ENCODE measurements at places on chromosomes 11 and 22.
A peak's percentile ranks its signal among the peaks of the same experiment; 100 is the strongest.

- DNase-seq: no peak
These were observed 57.8 kb upstream of the RCN1 start for GRCh38 chr11:32033067-32033466.

- no peak for DNase-seq
These were observed 5.5 kb downstream of the SEPTIN3 start for GRCh38 chr22:41974691-41975290.

- no peak for DNase-seq
These were observed 1.6 kb upstream of the OR5M3 start for GRCh38 chr11:56474729-56475235.

DNA sequence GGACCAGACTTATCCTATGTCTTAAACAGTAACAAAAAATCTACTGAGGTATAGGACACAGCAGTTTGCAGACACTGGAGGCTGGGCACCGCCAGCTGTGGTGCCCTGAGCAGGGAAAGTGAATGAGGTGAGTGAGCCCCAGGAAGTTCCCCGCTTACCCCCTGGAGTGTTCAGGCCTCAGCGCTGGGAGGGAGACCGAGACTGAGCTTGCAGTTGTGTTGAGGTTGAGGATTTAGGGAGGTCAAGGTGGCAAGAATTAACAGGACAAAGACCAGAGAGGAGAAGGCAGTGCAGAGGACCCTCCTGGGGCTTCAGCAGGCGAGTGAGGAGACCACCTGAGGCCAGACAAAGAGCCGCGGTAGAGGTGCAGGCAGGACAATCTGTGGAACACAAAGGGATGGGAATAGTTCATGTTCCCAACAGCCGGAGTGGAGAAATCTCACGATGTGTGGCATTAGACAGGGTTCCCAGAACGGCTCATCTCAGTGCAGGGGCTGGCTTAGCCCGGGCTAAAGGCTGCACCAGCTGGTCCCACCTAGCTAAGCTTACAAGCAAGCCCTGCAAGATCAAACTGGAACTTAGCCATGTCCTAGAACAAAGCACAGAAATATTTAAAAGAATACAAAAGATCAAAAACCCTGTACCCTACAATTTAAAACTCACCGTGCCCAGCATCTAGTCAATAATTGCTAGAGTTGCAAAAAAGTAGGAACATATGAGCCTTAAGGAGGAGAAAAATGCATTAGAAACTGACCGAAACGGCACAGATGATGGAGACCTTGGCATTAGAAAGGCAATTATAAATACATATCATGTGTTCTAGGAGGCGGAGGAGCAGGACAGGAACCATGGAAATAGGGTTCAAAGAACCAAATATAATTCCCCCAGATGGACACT is 47.4 kb upstream of the PITPNB start:
- no peak for DNase-seq

DNA sequence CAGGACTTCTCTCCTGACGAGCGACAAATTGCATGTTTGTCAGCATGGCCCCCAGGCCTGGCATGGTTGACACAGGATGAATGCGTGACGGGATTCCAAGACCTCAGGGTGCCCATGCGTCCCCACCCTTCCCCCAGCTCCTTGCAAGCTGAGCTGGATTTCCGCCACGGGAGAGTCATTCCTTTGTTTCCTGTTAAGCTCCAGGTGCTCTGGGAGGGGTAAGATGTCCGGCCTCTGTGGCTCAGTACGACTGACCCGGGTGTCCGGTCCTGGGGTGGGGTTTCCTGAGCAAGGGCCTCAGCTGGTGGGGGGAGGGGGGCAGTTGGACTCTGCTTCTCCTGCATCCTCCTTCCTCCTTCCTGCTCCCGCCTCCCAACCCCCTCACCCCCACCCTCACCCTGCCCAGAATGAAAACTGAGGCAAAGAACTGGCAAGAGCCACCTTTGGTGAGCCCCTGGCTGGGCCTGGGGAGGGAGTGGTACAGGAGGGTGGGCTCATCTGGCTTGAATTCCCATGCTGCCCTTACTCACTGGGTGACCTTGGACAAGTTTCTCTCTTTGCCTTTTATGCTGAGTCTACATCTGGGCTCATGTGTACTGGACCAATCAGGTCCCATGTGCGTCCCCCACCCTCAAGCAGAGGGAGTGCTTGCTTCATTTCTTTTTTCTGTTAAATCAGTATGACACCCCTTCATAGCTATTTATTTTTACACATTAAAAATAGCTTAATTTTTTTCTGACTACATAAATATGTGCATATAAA is 2.5 kb downstream of the CDC42EP2 start:
- no peak for DNase-seq

- no peak for DNase-seq
These were observed 17.8 kb upstream of the BRSK2 start for GRCh38 chr11:1371836-1372465.

DNA sequence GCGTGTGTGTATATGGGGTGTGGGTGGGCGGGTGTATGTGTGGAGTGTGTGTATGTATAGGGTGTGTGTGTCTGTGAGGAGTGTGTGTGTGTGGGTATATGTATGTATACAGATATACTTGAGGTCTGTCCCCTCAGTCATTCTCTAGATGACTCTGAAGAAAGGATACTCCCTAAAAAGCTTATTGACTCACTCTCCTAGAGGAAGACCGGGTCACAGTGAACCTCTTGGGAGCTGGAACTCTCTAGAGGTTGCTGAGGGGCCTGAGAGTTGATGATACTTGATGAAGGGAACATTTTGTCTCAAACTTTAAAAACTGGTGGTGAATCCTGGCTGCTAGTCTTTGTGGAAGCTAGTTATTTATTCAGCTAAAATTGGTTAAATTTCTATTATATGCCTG is 15.1 kb downstream of the STX3 start:
- no peak for DNase-seq

GRCh38 chr11:70135625-70136059 is 57.5 kb downstream of the ANO1 start:
- no peak for DNase-seq

- no peak for DNase-seq
These were observed 1.0 kb downstream of the FUT4 start for GRCh38 chr11:94544646-94545263.

DNA sequence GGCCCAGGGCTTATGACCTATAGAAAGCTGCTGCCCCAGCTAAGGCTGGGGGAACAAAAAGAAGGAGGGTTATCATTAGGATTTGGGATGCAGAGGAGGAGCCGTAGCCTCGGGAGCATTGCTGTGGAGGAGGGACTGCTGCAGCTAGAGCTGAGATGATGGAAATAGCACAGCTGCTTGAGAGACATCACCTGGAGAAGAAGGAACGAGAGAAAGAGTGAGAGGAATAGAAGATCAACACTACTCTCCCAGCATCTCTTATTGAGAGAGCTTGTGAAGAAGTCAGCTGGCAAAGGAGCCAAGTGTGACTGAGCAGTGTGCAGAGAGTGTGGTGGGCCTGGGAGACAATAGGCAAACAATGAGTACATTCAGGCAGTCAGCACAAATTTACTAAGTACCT is 100.7 kb upstream of the PLET1 start:
- DNase-seq: no peak

DNA sequence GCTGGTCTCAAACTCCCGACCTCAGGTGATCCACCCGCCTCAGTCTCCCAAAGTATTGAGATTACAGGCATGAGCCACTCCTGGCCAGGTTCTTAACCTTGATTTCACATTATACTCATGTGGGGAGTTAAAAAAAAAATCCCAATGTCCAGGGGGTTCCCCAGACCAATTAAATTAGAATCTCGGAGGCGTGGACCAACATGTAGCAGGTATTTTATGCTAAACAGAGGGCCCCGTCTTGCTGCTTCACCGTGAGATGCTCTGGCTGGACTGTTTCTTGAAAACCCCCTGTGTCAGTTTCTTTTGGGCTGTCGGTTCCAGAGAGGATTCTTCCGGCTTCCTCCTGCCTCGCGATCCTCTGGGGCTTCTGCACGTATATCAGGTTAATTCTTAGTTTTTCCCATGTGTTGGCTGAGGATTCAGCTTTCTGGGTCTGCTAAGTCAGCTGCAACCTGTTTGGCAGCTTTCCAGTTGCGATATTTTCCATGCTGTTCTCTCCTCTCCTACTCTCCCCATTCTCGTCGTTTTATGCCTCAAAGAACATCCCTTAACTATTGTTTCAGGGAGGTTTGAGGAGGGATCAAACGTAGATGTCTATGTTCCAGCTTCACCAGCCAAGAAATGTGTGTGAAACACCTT is 50.6 kb upstream of the ACCSL start:
- DNase-seq: no peak

- DNase-seq: no peak
These were observed 66.8 kb downstream of the ATM start for GRCh38 chr11:108289699-108290098.

DNA sequence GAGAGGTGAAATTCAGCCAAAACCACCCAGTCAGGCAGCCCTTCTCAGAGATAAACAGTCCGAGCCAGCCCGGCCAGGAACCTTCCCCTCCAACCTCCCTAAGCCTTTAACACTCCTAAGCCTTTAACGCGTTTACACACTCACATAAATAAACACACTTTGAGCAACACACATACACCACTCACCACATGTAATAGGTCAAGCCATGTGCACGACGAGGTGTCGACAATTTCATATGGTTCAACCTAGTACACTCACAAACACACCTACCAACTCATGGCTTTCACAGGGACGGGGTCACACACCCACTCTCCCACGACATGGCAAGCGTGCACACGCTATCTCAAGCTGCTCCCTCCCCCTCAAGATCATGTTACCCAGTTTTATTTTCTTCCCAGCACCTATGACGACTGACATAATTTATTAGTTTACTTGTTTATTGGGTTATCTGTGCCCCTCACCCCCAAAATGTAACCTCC is 15.5 kb downstream of the SLC43A1 start:
- no peak for DNase-seq

GRCh38 chr22:37410174-37411055 is 16.9 kb downstream of the ELFN2 start:
- no peak for DNase-seq

GRCh38 chr11:23594755-23595154 is 734.5 kb upstream of the CCDC179 start:
- no peak for DNase-seq

- DNase-seq: peak; percentile 69
These were observed 123.6 kb downstream of the ABTB2 start for GRCh38 chr11:34234086-34234740.

- no peak for DNase-seq
These were observed 59.5 kb downstream of the LINC01488 start for GRCh38 chr11:69541001-69541285.

GRCh38 chr11:86978756-86979608 is 23.8 kb upstream of the FZD4 start:
- DNase-seq: peak; percentile 54

- DNase-seq: no peak
These were observed 6.5 kb downstream of the RFPL3 start for GRCh38 chr22:32364210-32364609.

- DNase-seq: no peak
These were observed 7.6 kb downstream of the SLC39A13 start for GRCh38 chr11:47415949-47416472.

- no peak for DNase-seq
These were observed 74.4 kb downstream of the NFAM1 start for GRCh38 chr22:42357634-42358296.

GRCh38 chr11:102256251-102256650 is 61.0 kb upstream of the BIRC3 start:
- no peak for DNase-seq

DNA sequence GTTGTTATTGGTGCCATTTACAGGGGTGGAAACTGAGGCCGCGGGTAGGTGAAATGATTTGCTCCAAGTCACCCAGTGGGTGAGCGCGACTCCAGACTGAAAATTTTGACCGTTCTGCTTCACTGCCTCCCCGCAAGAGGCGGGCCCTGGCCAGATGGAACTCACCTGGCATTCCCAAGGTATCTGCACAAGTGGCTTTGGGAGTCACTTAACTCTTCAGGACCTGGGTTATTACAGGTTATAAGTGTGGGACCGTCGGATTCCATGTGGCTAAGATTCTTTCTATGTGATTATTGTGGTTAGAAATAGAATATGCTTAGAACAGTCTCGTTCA is 598 bp downstream of the CABIN1 start:
- no peak for DNase-seq

DNA sequence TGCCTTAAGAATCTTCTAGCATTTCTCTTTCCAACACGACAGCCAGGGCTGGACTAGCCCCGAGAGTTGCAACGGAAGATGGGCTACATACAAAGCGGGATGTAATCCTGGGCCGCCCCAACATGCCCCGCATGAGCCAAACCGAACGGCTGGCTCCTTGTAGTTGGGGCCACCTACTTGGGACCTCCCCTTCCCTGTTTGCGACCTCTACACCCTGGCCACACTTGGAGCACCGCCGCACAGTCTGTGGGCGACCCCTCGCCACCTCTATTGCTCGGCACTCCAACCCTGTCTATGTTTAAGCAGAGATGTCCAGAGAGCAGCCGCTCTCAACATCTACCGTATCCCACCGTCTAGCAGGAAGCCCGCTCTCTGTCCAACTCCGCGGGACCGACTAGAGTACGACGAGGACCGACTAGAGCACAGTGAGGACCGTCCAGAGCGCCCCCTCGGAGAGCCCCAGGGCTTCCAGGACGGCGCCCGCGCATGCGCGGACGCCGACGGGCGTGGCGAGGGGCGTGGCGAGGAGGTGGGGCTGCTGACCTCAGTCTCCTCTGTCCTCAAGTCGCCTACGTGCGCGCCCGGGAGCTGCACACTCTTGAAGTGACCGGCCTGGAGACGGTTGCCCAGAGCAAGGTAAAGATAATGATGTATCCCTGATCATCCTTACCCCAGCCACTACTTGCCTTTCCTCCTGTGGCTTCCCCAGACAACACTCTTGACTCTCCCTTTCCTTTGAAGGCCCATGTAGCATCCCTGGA is 32.3 kb downstream of the NEAT1 start:
- DNase-seq: peak; percentile 70

DNA sequence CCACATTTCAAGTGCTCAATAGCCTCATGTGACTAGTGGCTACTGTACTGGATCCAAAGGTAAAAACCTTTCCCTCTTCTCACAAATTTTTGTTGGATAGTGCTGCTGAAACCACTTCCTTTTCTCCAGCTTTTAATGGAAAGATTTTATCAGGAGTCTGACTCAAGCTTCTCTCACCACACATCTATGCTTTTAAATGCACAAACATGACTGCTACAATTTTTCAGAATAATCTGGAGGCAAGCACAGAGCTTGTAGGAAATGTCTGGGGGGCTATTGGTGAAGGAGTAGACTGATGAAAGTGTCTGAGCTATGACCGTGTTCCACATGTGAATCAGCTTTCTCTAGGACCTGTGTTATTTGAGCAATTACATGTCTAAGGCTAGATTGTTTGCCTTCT is 101.1 kb upstream of the FAT3 start:
- no peak for DNase-seq

- DNase-seq: no peak
These were observed 434.0 kb upstream of the LARGE1 start for GRCh38 chr22:34354071-34354817.
